Stimulated activated CD4-positive, alpha-beta T cell treated with anti-CD3 and anti-CD28 coated beads, Interleukin-1b, Interleukin-23, amount 100 ng/mL, for 1 hour (primary cell): ENCODE measurements at places on chromosomes 7 and 10.

- no peak for DNase-seq
Observed at GRCh38 chr7:106966121-106966520, 78.4 kb upstream of the PRKAR2B start.

GRCh38 chr10:31596765-31597164 lies 277.7 kb downstream of the ZEB1 start:
- no peak for DNase-seq

DNA sequence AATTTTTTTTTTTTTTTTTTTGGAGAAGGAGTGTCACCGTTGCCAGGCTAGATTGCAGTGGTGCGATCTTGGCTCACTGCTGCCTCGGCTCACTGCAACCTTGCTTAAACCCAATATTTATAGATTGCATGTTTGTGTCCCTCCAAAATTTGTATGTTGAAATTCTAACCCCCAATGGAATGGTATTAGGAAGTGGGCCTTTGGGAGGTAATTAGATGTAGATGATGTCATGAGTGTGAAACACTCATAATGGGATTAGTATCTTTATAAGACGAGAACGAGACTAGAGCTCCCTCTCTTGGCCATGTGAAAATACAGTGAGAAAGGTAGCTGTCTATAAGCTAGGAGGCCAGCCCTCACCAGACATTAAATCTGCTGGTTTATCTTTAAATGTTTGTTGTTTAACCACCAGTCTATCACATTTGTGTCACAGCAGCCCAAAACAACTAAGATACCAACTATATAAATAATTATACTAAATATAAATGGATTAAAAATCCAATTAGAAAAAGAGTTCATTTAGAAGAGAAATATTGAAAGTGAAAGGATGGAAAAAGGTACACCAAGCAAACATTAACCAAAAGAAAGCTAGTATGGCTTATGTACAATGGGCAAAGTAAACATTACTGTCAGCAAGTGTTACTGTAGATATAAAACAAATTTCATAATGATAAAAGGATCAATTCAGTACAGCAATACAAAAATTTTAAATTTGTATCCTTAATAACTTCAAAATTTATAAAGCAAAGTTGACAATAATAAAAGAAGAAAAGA lies 9.3 kb downstream of the TCAF1 start:
- DNase-seq: no peak

- DNase-seq: no peak
Observed at GRCh38 chr10:121049923-121050322, 198.8 kb downstream of the WDR11 start.

DNA sequence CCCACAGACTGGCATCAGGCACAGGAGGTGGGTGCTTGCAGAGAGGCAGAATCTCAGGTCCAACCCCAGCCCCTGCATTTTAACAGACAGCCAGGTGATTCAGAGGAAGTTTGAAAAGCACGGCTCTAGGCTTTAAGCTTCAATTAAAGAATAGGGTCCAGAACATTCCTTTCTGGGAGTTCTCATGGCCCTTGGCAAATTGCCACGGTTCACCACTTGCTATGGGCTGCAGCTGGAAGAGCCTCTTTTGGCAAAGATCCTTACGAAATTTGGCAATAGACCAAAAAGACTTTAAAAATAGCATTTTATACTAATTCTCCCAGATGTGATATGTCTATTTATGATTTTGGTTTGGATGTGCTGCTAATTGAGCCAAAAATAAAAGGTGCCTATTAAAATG lies 148.1 kb downstream of the ITGA8 start:
- DNase-seq: no peak

DNA sequence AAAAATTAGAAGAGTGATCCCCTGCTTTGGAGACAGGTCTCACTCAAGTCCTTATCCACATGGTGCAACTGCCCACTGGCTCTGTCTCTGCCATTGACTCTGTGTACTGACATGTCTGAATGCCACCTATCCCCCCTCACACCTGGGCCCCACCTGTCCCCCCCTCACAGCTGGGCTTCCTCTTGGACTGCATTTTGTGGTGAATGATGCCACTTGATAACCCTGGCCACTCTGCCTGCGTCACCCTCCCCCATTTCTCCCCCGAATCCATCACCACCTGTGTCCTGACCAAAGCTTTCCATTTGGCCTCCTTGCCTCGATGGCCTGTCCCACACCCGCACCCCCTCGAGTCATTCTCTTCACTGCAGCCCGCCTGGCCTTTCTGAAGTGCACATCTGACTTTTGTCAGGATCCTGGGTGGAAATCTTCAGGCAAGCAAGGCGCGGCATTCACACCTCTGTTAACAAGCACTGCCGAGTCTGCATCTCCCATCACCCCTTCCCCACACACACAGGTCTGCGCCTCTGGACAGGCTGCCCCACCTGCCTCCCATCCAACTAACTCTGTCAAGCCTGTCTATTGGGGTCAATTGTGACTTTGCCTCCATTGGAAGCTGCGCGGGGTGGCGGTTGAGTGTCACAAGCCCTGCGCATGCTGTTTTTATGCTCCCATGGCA lies 175.3 kb upstream of the KLF14 start:
- no peak for DNase-seq

GRCh38 chr10:128071417-128071782 lies 54.8 kb downstream of the MKI67 start:
- no peak for DNase-seq

DNA sequence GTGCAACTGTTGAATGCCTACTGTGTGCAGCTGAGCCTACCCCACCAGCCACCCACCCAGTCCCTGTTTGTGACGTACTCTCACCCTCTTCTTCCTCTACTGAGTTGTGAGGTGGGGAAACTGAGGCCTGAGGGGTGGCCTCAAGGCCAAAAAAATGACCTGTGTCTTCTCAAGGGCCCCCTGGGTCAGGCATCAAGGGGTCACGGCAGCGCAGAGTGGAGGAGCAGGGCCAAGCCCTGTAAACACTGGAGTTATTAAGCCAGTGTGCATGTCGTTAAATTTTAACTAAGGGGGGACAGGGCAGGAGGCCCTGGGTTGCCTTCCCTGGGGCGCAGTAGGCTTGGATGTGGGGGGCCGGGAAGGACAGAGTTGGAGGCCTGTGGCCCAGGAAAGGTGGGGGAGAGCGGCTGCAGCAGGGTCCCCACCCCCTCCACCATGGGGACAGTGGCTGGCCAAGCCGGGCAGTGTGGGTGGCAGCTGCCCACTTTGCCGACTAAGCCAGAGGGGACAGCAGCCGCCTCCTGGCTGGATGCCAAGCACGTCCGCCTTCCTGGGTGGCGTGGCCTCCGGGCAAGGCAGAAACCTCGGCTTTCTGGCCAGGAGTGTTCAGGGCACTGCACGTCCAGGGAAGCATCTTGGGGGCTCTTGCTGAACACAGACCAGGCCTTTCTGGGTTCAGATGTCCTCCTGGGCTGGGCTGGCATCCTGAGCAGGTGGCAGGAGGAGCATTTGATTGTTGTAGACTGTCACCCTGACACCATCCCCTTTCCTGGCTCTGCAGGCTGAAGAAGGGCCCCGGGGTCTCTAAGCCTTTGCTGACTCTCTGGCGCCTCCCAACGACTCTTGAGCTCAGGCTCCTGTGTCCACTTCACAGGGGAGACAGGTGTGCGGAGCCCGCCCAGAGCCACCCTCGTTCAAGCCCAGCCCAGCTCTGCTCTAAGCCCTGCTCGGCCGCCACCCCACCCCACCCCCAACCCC lies 1.9 kb downstream of the SLC29A4 start:
- DNase-seq: no peak

- no peak for DNase-seq
Observed at GRCh38 chr7:70678621-70679251, 453.2 kb upstream of the GALNT17 start.

DNA sequence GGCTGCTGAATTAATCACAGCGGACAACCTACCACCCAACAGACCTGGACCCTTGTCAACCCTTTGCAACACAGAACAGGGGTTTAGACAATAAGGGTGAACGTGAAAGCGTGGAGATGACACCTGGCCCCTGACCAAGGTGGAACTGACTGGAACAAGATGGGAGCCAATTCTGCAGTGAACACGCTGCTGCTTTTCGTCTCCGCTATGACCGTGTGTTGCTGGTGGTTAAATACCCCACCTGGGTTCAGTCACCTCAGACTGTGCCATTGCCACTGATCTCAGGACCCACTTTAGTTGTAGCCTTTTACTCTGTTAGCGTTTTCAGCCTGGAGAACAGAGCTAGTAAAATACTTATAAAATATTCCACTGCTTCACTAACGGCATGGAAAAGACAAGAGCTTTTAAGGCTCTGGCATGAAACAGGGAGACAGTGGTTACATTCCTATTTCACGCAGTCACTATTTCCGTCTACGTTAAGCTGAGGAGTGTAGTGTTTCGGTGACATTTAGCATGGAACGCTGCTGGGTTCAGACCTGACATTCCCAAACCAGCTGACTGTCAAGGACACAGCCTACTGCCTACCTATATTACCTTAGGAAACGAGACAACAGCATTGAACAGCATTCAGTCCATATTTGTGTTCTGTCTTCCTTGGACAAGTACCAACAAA lies 119.5 kb upstream of the PRSS1 start:
- DNase-seq: no peak

DNA sequence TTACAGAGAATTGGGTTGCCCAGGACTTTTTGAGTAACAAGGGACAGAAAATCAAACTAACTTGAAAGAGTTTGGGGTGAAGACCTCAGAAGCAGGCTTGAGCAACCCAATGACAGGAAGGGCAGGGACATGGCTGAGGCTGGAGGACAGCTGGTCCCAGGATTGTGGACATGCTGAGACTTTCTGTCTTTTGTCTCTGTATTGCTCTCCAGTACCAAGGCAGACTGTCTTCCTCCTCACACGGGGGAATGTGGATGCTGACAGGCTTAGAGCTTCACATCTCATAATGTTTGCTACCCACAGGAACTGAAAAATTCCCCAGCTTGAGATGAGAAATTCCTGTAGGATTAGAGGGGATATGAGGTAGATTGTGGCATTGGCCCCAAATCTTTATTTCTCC lies 229.6 kb downstream of the PHF14 start:
- DNase-seq: no peak

DNA sequence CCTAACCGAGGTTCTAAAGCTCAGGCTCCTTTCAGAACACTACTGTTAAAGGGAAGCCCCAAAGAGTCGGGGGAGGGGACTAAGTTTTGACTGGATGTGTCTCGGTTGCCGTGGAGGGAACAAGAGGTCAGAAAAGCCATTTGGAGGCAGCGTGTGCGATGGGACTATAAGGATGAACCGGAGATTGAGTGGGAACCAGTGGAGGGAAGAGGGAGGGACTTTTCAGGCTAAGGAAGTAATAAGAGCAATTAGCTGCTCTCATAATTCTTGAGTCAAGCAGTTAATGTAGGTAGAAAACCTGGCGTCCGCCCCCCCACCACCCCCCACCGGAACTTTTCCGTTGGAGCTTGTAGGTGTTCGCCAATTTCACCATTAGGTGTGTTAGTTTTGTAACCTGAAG lies 491 bp upstream of the AKAP9 start:
- no peak for DNase-seq

GRCh38 chr7:14432924-14433323 lies 443.5 kb upstream of the ETV1 start:
- DNase-seq: no peak

DNA sequence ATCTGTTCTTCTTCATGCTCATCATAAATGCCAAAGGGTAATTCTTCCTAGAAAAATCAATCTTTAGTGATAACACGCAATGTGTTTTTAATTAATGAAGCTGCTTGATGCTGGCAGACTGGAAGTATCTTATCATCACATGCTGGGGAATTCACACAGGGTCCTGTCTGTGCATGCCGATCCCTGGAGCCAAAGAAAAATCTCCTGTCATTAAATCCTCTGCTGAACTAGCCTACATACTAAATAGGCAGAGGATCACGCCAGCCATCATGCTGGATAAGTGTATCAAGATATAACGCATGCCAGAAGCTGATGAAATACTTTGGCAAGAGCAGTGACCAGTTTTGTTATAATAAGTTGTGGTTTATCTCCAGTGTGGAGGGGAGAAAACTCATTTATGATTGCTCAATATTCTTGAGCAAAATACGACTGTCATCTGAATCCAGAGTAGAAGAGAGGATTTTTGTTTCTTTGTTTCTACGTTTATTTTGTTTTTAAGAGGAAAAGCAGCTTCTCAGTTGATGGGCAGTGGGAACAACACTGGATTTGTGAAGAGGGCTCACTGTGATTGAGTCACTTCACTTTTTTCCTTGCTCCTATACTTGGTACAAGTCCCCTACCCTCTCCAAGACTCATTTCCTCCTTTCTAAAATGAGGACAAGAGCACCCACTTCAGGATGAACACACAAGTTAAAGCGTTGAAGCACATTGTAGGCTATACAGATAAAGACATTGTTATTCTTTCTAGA lies 649.1 kb downstream of the TNS3 start:
- DNase-seq: no peak

DNA sequence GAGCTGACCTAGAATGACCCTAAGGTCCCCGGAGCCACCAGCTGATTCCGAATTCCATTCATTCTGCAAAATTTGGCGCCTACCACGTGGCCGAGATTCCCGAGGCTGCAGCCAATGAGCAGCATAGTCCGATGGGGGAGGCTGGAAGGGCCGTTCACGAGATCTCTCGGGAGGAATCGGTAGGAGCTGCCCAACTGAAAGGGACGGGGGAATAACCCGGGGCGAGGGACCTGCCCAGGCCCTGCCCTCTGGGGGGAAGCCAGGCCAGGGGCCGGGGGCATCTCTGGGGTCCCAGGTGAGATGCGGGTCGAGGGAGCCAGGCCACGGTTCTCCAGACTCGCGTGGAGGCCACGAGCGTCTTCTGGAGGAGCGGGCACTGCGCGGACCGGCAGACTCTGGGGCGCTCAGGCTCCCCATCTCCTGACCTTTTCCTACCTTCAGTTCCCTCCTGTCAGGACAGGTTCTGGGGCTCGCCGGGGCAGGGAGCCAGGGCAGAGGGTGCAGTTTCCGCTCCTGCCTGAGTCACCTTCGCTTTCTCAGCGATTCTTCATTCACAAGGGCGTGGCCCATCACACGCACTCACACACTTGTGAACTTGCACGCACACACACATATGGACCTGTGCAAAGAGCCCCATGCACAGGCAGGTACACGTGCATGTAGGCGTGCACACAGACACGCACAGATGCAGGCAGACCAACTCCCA lies 173.4 kb downstream of the RNF216 start:
- DNase-seq: no peak

DNA sequence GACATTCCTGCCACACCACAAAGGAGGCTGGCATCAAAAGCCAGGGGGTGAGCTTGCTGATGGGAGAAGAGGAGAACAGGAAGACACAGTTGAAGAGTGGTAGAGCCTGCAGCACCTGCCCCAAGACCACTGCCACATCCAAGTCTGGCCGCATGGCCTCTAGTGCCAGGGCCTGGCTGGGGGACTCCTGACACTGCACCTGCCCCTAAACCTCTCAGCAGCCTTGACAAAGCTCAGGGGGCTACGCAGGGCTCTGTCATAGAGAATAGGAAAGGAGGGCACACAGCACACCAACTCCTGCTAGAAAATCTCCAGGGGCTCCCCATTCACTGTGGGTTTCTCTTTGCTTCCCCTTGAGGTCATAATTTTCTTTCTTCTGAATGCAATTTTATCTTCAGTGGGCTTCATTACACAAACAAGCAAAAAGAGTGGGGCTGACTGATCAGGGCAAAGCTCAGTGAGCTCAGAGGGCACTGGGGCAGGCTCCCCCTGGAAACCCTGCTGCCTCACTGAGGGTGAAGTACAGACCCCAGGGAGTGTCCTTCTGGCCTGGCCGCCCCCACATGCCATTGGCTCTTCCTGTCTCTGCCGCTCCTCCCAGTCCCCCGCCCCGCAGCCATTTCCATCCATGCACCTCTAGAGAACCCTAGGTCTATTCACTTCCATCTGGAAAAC lies 37.2 kb downstream of the VOPP1 start:
- no peak for DNase-seq

GRCh38 chr7:44348300-44348699 lies 22.9 kb upstream of the CAMK2B start:
- DNase-seq: no peak

GRCh38 chr10:73576890-73577591 lies 14.1 kb downstream of the USP54 start:
- DNase-seq: no peak
